ENCODE measurements at places on chromosomes 6 and 20.

DNA sequence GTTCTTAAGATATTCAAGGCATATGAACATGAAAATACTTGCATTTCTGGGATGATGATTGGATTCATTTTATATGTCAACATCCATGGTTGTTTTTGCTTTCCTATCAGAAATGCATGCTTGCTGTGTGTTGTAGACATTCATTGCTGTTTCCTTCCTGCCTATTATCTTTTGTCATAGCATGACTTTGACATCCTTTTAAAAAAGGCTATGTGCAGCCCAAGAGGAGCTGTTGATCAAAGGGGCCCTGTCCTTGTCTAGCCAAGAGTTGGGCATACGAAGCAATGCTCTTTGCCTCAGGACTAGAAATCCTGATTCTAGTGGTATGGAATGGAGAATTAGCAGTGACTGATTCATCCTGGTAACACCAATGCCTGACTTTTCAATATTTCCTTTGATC is 143.1 kb downstream of the RNF144B start:
- DNase-seq: no peak

DNA sequence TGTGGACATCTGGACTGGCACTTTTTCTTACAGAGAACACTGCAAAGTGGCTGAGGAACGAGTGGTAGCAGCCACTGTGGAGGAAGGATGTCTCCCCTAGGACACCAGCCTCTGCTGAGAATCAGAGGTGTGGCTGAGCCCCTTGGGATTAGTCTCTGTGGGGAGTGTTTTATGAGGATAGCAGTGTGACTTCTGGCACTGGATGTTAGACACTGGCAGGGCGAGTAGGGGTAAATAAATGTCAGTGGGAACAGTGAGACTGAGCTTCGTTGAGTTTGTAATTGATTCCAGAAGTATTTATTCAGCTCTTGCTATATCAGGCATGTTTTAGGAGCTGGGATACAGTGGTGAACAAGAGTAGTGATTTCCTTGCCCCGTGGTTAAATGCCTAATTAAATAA is 124.0 kb downstream of the JARID2 start:
- no peak for DNase-seq

GRCh38 chr6:117603821-117604220 is 1.5 kb upstream of the GOPC start:
- DNase-seq: no peak

- no peak for DNase-seq
Observed at GRCh38 chr20:49045440-49046086, 549 bp upstream of the CSE1L start.

DNA sequence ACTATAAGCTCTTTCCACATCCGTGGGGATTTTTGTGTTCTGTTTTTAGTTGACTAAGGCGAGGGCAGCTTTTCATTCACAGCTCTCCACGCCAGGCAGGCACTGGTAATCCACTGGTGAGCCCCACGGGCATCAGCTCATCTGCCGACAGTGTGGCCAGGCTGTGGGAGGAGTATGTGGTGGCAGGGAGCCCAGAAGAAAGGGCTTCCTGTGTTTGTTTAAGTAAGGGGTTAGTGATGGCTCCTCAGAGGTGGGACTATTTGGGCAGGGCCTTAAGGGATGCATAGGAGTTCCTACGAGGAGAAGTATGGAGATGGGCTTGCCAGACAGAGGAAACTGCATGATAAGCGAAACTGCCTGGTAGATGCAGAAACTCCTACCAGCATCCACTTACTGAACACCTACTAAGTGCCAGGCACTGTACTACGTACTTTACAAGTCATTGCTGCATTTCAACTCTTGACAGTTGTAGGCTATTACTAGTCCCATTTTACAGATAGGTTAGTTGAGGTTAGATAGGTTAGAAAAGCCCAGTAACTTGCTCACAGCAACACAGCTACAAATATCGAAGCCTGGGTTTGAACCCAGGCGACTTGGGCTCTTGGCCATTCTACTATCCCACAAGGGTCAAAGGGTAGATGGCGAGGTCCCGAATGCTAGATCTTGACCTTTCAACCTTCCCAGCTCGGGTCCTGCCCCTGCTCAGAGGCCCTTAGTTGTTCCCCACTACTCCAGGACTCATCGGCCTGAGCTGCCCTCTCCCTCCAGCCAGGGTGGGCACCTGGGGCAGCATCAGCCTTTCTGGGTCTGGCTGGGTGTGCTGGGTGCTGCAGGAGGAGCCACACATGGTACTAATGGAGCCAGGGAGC is 55.1 kb downstream of the CEBPB start:
- DNase-seq: no peak

Measured in stimulated activated effector memory CD8-positive, alpha-beta T cell treated with anti-CD3 and anti-CD28 coated beads, Interleukin-12 subunit alpha, Interleukin-12 subunit beta, amount 100 ng/mL, for 72 hours (primary cell).